Large intestine (tissue), 12 donors: ENCODE measurements at places on chromosomes 2 and 18.

- no peak for DNase-seq
Observed at GRCh38 chr2:128261245-128262128, 57.2 kb downstream of the HS6ST1 start.

GRCh38 chr18:46211816-46212215 is 107.6 kb downstream of the HAUS1 start:
- DNase-seq, result no peak

GRCh38 chr2:226578879-226579278 is 220.7 kb downstream of the IRS1 start:
- no peak for DNase-seq

DNA sequence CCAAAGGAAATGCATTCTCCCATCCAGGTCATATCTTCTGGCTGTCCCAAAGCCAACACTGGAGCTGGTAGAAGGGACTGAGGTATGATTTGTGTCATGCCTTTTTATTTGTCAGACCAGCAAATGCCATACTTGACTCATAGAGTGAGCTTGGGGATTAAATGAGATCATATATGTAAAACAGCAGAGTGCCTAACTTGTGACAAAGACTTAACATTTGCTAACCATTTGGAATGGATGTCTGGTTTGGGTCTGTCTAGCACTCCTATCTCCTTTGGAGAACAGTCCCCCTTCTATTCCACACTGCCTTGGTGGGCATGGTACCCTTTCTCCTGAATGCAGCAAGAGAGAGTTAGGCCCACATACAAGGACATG is 128.5 kb upstream of the LGALSL start:
- DNase-seq, result no peak

DNA sequence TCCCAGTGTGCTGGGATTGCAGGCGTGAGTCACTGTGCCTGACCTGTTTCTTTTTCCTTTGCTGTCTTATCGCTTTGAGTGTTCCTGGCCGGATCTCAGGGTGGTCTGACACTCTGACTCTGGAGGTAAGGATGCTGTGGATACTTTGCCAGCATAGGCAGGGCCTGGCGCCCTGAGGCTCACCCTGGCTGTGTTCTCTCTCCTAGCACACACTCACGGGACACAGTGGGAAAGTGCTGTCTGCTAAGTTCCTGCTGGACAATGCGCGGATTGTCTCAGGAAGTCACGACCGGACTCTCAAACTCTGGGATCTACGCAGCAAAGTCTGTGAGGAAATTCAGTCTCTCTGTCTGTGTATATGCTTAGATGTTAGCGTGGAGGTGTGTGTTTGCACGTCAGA is 18.0 kb upstream of the SAG start:
- DNase-seq, result no peak

- no peak for DNase-seq
Observed at GRCh38 chr2:225274751-225275150, 124.8 kb upstream of the NYAP2 start.
